Keratinocyte (primary cell): ENCODE measurements at places on chromosomes 3 and 15.

- no peak for DNase-seq
Observed at GRCh38 chr3:178525251-178525650, 11.0 kb upstream of the KCNMB2 start.

DNA sequence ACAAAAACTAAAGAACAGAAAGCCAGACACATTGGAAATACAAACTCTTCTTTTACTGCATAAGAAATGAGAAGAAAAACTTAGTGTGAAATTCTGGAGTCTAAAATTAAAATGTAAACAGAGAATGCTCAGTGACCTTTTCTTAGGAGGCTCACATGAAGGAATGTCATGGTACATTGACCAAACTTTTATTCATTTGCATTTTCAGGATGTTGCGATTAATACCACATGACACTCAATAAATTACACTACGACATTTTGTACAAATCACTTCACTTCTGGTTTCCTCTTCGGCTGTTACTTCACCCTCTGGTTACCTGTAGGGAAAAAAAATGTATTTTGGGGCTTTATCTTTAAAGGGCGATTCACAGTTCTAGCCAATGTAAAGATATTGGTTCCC is 56.4 kb upstream of the ACTC1 start:
- no peak for DNase-seq

- DNase-seq: no peak
Observed at GRCh38 chr3:61617041-61617440, 55.7 kb downstream of the PTPRG start.

DNA sequence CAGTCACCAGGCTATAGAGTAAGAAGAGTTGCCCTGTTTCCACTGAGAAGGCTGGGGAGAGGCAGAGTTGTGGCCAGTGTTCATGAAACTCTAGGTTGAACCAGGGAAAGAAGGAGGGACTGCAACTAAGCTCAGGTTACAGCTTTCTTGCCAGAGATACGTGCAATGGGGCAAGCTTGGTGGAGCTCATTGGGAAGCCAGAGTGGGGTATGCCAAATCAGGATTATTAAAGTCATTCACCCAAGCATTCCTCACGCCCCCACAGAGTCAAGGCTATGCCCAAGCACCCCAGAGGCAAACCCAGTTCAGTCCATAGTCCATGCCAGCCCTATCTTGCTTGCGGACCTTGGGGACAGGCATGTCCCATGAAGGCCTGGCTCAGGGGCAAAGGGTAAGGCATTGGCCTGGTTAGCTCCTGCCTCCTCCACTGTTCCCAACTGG is 17.6 kb downstream of the SLC6A20 start:
- no peak for DNase-seq

DNA sequence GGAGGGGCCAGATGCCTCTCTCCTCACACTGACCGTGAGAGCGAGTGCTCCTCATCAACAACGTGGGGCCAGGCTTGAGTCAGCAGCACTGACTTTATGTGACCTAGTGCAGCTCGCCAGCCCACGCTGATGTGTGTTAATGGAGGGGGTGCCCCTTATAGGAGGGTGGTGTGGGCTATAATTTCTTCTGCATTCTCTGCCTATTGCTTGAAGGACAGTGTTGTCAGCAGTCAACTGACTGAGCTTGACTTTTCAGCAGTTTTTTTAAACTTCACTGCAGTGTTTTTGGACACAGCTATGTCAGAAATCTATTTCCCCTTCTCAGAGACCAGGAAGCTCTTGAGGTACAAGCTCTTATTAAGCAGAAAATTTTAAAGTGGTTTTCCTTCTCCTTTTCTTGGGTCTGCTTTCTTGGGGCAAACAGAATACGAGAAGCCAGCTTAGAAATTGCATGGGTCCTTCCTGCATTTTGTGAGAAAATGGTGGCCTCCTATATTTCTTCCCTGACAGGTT is 304.8 kb upstream of the CTDSPL start:
- no peak for DNase-seq

DNA sequence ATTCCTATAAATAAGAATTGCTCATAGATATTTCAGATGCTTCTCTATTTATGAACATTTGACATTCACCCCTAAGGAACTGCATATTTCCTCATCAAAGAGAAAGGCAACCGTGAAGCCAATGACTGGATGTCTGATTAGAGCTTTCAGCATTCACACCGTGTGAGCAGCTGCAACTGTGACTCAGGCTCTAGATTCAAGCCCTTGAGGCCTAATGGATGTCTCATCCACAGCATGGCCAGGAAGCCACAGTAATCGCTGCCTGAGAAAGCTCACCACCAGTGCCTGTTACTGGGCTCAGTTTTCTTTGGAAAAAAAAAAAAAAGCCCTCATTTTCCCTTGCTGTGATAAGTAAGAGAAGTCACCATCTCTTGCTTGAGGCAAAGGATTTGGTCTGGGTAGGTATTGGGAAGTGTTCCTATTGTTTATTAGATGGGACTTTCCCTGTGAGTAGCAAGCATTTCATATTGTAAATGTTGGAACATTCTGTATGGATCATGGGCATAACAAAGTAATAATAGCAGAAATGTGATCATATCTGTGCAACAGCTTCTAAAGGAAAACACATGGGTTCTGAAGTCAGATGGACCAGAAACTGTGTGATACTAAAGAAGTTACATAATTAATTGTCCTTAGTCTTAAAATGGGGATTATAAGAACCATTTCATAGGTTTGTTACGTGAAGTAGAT is 783.7 kb downstream of the AGBL1 start:
- DNase-seq: peak; percentile 25

GRCh38 chr15:90046911-90047392 is 45.8 kb downstream of the ZNF710 start:
- no peak for DNase-seq

- DNase-seq: no peak
Observed at GRCh38 chr3:32881624-32882023, 63.8 kb downstream of the TRIM71 start.

DNA sequence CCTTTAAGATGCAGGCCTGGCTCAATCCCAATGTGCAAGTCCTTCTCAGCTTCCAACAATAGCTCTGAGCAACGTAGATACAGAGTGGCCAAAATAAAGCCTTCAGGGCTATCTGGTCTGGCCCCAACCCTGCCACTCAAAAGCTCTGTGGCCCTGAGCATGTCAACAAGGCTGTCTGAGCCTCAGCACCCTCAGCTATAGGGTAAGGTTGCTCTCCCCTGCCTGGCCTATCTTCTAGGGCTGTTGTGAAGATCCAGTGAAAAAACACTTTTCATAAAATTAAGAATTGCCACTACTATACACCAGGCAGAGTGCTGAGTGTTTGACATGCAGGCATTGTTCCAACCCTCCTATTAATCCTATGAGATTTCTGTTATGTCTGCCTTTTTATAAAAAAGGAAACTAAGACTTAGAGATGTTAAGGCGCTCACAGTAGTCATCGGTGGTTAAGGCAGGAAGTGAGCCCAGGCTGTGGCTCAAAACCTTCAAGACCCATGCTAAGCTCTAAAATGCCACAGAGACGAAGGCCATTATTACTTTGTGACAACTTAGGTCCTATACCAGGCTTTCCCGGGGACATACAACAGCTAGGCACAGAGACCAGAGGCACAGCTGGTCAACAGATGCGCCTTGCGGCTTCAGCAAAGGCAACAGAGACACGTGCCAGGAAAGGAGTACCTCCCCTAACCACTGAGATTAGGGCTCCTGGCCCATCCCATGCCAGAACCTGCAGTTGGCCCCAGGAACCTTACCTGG is 5.1 kb downstream of the POLG start:
- DNase-seq: no peak

GRCh38 chr3:69460034-69460433 is 74.1 kb upstream of the FRMD4B start:
- DNase-seq: no peak

DNA sequence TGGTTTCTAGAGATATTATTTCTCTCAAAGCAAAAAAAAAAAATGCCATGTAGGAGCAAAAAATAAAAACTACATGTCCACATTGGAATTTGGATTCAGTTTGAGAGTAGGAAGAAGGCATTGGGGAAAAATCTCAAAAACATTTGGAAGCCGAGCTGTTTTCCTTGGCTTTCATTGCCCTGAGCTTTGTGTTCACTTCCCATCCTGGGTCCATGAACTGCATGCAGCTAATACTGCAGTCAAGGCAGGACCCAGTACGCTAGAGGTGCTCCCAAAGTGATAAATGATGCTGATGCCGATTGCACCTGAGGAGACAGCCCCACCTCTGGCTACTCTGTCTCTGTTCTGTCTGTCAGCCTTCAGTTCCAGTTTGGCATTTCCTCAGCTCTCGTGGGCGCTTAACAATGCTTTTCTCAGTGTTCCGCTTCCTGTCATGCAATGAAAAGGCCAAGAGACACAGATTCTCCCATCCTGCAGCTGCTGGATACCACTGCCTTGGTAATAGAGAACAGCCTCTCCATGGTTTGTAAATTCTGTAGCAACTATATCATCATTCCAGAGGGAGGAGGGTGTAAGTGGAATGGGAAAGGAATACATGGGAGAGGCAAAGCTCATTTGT is 181.8 kb downstream of the RYR3 start:
- DNase-seq: no peak

GRCh38 chr3:48896936-48897335 is 1.7 kb downstream of the SLC25A20 start:
- no peak for DNase-seq

GRCh38 chr3:107740992-107741896 is 218.5 kb downstream of the BBX start:
- no peak for DNase-seq

GRCh38 chr3:150906461-150906860 is 1.2 kb upstream of the MINDY4B start:
- DNase-seq: no peak

DNA sequence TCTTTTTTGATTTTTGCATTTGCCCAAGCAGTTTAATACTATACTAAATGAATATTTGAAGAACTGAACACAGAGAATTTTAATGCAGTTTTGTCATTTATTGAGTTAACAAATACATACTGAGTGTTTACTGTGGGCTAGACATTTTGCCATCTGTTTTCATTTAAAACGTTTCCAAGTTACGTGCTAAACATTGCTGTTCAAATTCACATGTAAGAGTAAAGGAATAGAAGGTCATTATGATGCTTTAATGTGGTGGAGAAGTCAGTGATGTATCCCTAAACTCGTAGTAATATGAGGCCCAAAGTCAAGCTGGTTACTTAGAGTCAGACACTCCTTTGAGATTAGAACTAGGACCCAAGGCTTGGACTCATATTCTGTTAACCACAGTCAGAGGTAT is 49.4 kb downstream of the CRYBG3 start:
- no peak for DNase-seq

- no peak for DNase-seq
Observed at GRCh38 chr3:110021659-110022058, 684.3 kb upstream of the DPPA4 start.

GRCh38 chr3:62884096-62884870 is 9.1 kb upstream of the CADPS start:
- no peak for DNase-seq

- no peak for DNase-seq
Observed at GRCh38 chr3:194715022-194715800, 29.5 kb downstream of the FAM43A start.

GRCh38 chr15:36831904-36832287 is 252.5 kb downstream of the CDIN1 start:
- DNase-seq: no peak

GRCh38 chr15:49718846-49719245 is 98.0 kb downstream of the DTWD1 start:
- no peak for DNase-seq

GRCh38 chr3:34106879-34107278 is 308.4 kb downstream of the PDCD6IP start:
- DNase-seq: no peak

GRCh38 chr3:152284906-152285305 is 16.2 kb downstream of the MBNL1 start:
- no peak for DNase-seq

GRCh38 chr15:97196048-97197014 is 764.2 kb upstream of the ARRDC4 start:
- DNase-seq: no peak

GRCh38 chr3:120673116-120673515 is 8.9 kb downstream of the HGD start:
- DNase-seq: no peak

DNA sequence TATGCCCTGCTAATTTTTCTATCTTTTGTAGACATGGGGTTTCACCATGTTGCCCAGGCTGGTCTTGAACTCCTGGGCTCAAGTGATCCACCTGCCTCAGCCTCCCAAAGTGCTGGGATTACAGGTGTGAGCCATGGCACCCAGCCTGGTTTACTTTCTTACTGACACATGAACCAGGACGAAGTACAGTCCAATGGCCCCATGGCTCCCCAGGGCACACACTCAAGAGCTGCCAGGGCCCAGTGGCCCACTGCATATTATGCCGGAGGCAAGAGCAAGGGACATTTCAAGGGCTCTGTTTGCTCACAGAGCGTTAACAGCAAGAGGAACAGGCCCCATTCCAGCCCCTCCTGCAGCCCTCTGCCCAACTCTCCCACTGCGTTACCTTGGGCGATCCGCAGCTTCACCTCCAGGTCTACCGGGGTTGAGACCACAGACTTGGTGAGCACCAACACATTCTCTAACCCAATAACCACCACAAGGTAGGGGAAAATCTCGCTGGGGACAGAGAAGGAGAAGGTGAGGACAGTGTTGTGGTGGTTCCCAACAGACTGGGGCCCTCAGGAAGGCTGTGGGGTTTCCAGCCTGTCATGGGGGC is 42.8 kb downstream of the PTPN23 start:
- no peak for DNase-seq

- no peak for DNase-seq
Observed at GRCh38 chr3:16079519-16079918, 95.0 kb upstream of the GALNT15 start.

GRCh38 chr3:184337399-184337714 is at the start of gene FAM131A:
Gene FAM131A, plus strand, starts transcription at chr3:184337600. Its CDS starts 31 bp downstream, at chr3:184337631.
- no peak for DNase-seq

GRCh38 chr3:119507404-119507803 is 9.1 kb downstream of the TIMMDC1 start:
- no peak for DNase-seq

DNA sequence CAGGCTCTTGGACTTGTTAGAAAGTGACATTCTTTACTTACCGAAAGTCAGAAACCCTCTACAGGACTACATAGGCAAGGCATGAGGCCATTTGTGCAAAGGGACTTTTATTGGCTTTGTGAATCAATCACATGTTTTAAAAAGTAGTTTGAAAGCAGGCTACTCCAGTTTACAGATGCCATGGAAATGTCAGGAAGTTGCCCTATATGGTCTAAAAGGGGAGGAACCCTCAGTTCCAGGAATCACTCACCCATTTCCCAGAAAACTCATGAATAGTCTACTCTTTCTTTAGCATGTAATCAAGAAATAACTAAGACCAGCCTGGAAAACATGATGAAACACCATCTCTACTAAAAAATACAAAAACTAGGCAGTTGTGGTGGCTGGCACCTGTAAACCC is 51.0 kb upstream of the MKRN3 start:
- DNase-seq: no peak

DNA sequence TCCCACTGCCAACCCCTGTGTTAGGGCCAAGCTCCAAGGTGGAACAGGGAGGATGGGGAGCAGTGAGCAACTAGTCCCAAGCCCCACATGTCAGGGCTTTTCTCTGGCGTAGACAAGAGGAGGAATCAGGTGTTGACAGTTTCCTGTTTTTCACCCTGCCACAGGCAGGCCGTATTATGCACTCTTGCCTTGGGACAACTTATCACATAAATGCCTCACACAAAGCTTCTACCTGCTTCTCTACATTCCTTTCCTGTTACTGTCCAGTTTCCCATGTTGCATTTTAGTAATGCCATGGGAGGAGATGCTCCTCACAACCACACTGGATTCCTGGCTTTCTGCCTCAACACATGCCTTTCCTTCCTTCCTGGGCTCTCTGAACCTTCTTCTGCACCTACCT is 381.2 kb upstream of the ATP11B start:
- DNase-seq: peak; percentile 46

GRCh38 chr3:3097958-3098357 is 12.2 kb downstream of the IL5RA start:
- DNase-seq: no peak
